ENCODE measurements at places on chromosomes 2 and 18.

DNA sequence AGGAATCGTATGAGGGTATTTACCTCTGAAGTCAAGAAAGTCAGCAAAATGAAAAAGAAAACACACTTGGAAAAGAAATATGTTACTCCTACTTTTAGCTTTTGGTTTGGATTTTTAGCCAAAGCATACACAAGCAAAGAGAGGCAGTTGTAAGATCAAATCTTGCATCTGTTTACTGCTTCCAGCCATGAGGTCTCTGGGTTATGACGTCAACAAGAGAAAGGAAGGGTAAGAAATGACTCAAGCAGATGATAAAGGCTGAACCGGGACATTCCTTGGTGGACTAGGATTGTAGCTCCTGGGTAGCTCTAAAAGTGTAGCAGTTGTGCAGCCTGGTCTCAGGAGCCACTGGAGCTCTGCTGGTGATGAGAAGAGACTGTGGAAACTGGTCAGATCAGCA, 16.8 kb downstream of the CTNNA2 start:
- DNase-seq = no peak

DNA sequence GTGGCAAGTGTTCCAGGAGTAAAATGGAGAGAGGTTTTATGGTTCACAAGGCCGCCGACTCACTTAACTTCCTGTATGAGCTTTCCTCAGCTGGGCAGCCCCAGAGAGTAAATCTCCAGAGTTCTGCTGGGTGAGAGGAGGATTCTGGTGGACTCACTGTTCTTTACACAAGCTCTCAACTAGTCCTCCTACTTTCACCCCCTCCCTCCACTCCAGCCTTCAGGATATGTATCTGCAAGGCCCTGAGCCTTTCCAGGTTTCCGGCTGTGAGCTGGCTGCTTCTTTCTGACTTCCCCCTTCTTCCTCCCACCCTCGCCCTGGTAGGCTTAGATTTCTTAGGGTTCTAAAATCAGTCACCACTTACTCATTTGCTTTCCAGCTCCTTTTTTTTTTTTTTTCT, 34.0 kb downstream of the EML6 start:
- DNase-seq = no peak

DNA sequence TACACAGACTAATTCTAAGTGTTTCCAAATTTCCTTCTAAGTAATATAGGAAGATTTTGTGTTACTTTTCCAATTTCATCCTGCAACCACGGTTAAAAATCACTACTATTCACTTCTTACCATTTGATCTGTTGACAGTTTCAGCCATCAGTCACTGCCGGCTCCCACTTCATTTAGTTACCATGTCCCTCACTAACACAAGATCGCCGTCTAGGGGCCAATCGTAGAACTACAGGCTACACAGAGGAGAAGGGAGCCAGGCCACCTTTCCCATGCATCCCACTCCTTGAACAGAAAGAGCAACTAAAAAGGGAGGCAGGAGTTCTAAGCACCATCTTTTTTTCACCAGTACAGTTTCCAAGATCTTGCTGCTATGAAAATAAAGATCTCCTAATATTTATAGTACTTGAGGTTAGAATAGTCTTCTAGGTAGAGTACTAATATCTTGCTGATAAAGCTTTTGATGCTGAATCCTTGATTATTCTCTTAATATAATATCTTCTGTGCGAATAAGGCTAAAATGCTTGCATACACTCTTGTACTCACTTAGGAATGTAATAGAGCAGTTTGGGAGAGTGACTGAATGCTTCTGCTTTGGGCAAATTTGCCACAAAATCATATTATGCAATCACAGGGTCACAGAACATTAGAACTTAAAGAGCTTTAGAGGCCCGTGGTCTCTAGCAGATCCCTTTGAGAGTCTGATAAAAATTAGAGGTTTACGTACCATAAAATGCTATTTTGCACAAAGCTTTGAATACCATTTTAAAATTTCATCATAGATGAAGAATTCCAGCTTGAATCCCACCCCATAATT, 39.5 kb upstream of the CYP1B1 start:
- DNase-seq = peak; percentile 81

GRCh38 chr2:219446101-219446504, 11.5 kb downstream of the SPEG start:
- DNase-seq = no peak

DNA sequence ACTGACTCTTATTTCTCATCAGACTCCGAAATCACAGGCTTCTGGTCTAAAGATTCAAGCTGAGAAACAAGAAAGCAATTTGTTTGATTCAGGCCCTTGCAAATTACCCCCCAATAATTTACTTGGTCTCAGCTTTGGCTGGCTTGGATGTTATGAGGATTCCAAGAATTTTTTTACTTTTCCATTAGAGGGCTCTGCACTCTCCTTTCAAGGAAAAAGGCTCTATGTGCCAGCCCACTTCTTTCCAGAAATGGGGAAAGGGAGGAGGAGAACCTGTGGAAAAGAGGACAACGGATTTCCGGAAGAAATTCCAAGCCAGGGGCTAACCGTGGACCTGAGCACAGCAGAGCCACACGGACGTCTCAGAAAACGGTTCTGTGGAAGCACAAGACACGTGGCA, 44.4 kb downstream of the BCL11A start:
- DNase-seq = no peak

- DNase-seq = no peak
Observed at GRCh38 chr2:129575880-129576279, 403.6 kb upstream of the RAB6C start.

DNA sequence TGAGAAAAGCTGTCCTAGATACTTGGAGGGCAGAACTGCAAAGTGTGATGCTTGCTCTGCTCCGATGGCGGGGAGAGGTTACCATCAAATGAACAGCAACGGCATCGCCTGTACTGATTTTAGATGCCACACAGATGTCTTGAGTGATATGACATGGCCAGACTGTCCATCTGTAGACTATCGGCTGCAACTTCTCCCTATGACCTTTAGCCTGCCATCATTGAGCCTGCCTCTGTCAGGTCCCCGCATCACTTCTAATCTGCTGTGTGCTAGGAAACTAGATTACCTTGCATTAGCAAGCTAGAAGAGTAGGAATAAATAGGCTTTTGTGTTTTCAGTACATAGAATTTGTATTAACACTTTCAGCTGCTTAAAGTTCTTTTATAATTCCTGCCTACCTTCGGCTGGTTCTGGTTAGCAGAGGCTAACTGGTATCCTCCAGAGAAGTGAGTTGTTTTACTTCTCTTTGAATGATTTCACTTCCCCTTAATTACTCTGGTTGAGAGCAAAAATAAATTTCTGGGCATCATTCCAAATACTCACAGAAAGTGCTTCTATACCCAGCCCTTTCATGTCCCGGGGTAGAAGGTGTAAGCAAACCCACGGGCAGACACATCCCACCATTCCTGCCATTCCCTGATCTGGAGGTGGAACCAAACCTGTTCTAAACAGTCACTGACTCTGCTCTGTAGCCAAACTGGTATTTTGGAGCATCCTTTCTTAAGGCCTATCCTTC, 24.0 kb downstream of the GAREM2 start:
- no peak for DNase-seq

GRCh38 chr2:152421521-152422370, 86.8 kb downstream of the FMNL2 start:
- no peak for DNase-seq

DNA sequence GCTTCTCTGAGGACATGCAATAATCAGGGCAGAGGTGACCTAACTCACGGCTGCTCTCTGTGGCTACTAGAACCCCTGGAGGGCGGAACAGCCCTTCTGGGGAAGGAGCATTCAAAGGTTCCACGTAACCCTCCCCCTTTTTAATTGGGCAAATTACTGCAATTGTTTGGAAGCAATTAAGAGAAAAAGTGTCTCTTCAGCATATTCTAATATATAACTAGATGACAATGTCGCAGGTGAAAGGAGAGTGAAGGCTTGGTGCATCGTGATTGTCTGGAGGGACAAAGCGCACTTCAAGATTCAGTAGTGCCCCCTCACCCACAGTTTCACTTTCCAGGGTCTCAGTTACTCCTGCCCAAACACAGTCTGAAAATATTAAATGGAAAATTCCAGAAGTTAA, 720.8 kb downstream of the DCDC2C start:
- no peak for DNase-seq

GRCh38 chr2:184596819-184597411, 1.4 kb upstream of the ZNF804A start:
- no peak for DNase-seq

DNA sequence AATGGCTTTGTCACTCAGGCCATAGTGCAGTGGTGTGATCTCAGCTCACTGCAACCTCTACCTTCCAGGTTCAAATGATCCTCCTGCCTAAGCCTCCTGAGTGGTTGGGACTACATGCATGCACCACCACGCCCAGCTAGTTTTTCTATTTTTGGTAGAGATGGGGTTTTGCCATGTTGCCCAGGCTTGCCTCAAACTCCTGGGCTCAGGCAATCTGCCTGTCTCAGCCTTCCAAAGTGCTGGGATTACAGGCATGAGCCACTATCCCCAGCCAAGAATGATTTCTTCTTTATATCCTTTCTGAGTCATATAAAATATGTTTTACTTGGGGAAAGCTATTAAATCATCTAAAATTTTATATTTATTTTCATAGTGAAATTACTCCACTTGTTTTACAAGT, 61.3 kb downstream of the CYBRD1 start:
- DNase-seq = no peak

- no peak for DNase-seq
Observed at GRCh38 chr18:11522992-11523391, 86.4 kb upstream of the SLC35G4 start.

GRCh38 chr2:101157272-101157671, 6.1 kb upstream of the TBC1D8 start:
- no peak for DNase-seq

DNA sequence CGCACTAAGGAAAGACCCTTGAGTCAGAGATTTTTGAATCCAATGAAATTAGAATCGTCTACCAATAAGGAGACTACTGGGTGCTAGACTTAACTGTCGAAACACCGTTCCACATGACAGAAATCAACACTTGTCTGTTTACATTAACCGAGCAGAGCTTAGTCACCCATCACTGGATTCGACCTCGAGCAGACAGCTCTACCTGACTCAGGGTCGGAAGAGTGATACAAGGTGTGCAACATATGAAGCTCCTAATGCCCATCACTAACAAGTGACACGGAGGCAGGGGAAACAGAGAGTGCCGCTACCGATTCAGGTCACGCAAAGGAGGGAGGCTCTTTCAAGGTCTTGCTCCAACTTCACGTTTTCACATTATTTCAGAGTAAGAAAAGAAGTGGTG, 54.2 kb upstream of the FZD5 start:
- DNase-seq = no peak

GRCh38 chr2:128316777-128317180, 1.9 kb downstream of the HS6ST1 start:
- DNase-seq = peak; percentile 15

DNA sequence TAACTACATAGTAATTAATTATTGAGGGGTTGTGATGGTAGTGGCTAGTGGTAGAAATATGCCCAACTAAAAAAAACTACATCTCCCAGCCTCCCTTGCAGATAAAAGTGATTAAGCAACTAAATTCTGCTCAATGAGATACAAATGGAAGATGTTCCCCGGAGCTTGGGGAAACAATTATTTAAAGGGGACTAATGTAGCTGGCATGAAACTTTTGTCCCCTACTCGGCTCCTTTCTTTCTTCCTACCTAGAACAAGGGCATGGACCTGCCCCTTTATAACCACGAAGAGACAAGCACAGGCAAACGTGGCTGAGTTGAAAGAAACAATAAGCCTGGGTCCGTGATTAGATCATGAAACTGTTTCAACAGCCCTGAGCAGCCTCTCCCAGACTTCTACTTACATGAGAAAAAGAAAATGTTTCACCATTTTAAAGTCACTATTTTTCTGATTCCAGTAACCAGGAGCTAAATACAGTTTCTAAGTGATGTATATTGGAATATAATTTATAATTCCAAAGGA, 236.9 kb downstream of the SCG2 start:
- DNase-seq = no peak

GRCh38 chr2:222912117-222912516, 51.3 kb downstream of the ACSL3 start:
- no peak for DNase-seq

DNA sequence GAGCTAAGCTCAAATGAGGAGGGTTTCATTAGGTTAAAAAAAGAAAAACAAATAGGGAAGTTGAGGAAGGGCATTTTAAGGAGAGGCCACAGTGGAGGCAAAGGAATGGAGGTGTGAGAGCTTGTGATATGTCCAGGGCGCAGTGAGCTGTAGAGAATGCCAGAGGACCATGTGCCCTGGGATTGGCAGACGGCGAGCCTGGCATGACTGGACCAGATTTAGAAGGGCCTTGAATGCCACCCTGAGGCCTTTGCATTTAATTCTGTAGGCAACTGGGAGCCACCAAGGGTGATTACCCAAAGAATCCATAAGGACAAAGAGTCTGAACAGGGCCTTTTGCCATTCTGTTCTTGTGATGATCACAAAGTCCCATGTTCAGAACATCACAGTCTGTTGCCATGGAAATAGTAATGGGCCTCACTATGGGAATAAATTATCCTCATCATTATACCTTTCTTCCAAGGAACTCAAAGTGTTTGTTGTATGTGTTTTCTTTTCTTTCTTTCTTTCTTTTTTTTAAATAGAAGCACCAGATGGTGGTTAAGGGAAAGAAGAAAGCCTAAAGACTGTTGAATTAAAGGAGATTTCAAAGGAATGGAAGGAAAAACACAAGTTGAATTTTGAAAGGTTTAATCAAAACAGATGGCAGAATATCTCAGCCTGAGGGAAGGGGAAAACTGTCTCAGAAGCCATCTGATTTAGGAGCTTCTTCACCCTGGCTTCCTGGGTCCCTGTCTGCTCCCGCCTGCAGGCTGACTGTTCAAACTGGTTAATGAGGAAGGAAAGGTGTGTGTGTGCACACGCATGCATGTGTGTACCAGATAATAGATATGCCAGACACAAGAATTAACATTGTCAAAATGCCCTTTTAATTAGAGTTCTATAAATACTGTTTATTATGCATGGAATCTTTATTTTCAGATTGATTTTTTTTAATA, 31.6 kb upstream of the NCOA1 start:
- DNase-seq = no peak

- DNase-seq = no peak
Observed at GRCh38 chr2:187493180-187493579, 45.1 kb upstream of the CALCRL start.

DNA sequence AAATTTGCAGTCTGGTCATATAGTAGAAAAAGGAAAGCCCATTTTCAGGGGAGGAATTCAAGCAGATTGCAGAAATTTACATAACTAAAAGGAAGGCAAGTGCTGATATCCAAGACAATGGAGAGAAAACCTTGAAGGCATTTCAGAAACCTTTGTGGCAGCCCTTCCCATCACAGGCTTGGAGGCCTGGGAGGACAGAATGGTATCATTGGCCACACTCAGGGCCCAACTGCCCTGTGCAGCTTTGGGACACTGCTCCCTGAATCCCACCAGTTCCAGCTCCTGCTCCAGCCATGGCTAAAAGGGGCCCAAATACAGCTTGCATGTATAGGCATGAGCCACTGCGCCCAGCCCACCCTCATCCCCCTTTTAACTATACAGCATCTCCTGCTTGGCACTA, 81.1 kb upstream of the NYAP2 start:
- DNase-seq = no peak

GRCh38 chr2:236882930-236883329, 202.8 kb upstream of the COPS8 start:
- no peak for DNase-seq

- peak; percentile 28 for DNase-seq
Observed at GRCh38 chr2:240520130-240520973, 37.4 kb downstream of the ANKMY1 start.

Measured in D341Med (cell line).